ENCODE measurements at places on chromosomes 12 and 14. TPM values are rescaled to one million over a fixed set of nuclear protein-coding genes. Genes with fewer than 3 reads are reported as not detected.
A peak's percentile ranks its signal among the peaks of the same experiment; 100 is the strongest.

Gene FZD10
- total RNA-seq = 1.5 TPM

Gene P3H3
- total RNA-seq = 90.1 TPM

Gene TAS2R31
- 21.3 TPM for total RNA-seq

Gene ACSM4
- total RNA-seq = not detected

DNA sequence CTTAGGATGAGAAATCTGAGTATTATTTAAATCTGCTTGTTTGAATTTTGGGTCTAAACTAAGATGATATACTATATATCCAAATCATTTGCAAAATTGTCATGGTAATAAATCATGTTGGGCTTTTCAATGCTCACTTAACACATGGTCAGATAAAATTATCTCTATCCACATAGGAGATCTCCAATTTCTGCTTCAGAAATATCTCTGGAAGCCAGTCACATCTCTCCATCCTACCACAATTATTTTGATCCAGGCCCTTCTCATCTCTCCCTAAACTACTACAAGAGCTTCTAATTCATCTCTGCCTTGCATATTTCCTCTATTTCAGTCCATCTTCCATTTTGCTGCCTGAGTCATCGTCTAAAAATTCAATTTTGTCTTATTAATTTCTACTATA is 3.8 kb downstream of the DCN start:
- no peak for DNase-seq

GRCh38 chr14:88078525-88078924 is 73.6 kb downstream of the GPR65 start:
- DNase-seq = no peak

DNA sequence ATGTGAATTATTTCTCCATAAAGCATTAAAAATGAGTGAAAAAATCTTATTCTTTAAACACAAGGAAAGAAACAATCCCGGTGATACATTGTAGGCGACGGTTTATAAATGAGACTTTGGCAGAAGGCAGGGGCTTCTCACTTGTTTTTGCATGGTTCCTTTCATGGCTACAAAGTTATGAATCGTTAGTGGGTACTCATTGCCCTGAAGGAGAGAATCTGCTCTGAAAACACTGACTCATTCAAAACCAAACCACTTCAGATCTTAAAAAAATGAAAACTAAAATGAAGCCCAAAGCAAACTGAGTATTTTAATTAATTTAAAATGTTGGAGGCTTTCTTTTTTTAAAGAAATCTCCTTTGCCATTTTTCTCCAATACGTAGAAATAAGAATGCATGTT is 41.4 kb upstream of the AMIGO2 start:
- DNase-seq = no peak

DNA sequence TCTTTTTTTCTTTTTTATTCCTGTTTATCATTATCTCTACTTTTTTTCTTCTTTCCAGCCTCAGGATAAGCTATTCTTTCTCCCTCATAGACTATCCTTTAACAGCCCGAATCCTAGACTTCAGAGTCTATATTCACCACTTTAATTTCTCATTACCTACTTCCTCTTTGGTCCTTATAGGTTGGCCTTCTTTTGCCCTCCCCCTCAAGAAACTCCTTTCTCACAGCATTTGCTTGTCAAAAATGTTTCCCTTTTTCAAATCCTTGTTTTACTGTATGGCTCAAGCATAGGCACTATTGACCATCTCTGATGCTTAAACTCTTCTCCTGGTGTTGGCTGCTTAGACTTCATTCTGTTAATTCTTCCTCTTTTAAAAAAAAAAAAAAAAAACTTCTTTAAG is 52.5 kb downstream of the KIAA0586 start:
- DNase-seq = no peak

Gene SLCO1B1
- not detected for total RNA-seq

Gene TMEM229B
- total RNA-seq = 4.7 TPM

Gene LYZ
- total RNA-seq = 8.2 TPM

DNA sequence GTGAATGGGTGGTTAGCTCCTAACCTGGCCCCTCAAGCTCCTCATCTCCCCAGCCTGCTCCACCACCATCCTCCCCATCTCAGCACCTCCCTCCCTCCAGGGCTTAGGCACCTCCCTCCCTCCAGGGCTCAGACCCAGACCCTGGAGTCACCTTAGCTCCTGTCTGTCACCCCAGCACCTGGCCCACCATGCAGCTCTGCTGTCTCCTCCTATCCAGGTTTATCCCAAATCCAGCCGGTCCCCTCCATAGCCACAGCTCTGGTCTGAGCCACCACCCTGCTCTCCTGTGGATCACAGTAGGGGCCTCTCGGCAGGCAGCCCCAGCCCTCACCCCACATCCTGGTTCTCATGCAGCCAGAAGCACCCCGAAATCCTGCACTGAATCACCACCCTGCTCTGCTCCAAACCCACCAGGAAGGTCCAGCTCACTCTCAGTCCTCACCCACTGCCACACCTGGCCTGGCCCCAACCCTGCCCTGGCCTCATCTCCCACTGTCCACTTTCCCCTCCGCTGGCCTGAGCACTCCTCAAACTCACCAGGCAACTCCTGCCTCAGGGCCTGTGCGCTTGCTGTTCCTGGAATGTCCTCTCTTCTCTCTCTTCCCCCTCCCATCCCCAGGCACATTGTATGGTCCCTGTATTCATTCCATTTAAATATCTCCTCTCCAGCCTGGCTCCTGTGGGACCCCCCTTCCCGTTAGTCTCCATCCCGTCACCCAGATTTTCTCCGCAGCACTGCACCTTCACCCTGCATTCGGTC is 62.6 kb downstream of the DIO3 start:
- no peak for DNase-seq

DNA sequence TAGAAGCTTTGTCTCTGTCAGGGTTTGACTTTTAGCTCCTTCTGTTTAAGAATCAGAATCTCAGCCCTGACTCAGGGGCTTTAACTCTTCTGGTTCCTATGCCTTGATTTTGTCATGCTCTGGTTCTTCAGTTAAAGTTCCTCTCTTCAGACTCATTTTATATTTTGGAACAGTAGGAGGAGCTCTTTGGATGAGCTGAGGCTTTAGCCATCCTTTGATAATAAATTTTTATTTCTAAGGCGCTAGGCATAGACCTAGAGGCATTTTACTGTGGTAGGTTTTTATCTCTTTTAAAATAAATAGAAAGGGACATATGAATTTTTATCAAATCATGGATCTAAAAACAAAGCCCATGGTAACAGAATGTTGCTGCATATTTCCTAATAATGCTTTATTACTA is 51.7 kb downstream of the ATP23 start:
- DNase-seq = no peak

- no peak for DNase-seq
These were observed 20.5 kb downstream of the SARNP start for GRCh38 chr12:55797068-55797467.

Gene SYT1
- 9.7 TPM for total RNA-seq

DNA sequence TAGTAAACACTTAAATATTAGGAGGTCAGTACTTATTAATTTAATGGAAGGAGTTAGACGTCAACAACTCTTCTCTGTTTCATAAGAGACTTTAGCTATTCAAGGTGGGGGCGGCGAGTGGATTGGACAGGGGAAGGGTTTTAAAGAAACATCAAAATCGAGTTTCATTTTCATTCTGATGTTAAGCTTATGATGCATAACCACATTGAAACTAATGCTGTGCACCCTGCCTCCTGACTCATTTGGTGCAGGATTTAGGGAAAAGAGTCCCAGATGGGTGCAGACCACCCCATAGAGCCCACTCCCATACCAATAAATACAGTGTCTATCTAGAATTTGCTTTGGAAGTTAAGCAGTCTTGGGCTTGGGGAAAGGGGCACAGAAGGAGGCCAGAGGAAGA is 7.4 kb downstream of the ZBTB39 start:
- DNase-seq = no peak

DNA sequence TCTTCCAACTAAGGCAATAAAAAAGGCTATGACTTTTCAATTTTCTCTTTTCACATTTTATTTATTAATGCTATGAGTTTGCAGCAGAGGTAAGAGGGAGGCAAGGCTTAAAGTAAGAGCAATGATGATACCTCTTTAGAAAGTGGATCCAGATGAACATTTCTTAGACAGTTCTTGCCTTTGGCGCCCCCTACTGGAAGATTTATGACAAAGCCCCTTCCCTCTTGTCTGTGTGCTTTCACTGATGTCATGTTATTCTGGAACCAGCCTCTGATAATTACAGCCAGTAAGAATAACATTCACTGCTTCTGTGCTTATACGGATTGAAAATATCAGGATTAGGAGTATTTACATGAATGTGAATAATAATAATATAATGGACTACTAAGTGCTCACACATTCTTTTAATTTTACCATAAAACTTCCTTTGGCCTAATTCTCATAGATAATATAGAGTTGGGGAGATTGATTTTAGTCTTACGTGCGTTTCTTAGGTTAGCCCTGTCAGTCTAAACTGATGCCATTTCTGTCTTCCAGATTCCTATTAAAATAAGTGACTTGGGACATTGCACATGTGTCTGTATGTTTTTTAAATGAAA is 1929.9 kb upstream of the SEL1L start:
- DNase-seq = no peak

GRCh38 chr14:53953002-53953827 is 3.4 kb downstream of the BMP4 start:
- DNase-seq = peak; percentile 91

DNA sequence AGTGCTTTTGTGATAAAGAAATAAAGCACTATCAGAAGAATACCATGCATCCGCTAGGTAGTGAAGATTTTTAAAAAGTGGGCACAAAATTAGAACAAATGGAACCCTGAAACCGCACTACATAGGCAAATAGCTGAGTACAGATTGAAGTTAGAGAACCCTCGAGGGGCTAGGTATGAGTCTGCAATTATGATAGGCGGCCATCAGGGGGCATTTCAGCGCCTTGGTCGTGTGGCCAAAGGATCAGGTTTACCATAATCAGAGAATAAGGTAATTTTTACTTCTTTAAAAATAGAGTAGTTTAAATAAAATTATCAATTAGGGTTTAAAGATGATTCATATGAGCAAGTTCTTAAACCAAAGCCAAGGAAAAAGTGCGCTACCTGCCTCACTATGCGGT is 129.8 kb downstream of the TMX1 start:
- DNase-seq = no peak

GRCh38 chr12:116157845-116158267 is 119.6 kb downstream of the MED13L start:
- DNase-seq = no peak
